Spleen (tissue), 13 donors: ENCODE measurements at places on chromosomes 2 and 18. TPM values are rescaled to one million over a fixed set of nuclear protein-coding genes. Genes with fewer than 3 reads are reported as not detected.

GRCh38 chr18:46636040-46636630 lies 20.9 kb downstream of the LOXHD1 start:
- DNase-seq: no peak

GRCh38 chr2:163081754-163082153 lies 243.2 kb upstream of the KCNH7 start:
- no peak for DNase-seq

DNA sequence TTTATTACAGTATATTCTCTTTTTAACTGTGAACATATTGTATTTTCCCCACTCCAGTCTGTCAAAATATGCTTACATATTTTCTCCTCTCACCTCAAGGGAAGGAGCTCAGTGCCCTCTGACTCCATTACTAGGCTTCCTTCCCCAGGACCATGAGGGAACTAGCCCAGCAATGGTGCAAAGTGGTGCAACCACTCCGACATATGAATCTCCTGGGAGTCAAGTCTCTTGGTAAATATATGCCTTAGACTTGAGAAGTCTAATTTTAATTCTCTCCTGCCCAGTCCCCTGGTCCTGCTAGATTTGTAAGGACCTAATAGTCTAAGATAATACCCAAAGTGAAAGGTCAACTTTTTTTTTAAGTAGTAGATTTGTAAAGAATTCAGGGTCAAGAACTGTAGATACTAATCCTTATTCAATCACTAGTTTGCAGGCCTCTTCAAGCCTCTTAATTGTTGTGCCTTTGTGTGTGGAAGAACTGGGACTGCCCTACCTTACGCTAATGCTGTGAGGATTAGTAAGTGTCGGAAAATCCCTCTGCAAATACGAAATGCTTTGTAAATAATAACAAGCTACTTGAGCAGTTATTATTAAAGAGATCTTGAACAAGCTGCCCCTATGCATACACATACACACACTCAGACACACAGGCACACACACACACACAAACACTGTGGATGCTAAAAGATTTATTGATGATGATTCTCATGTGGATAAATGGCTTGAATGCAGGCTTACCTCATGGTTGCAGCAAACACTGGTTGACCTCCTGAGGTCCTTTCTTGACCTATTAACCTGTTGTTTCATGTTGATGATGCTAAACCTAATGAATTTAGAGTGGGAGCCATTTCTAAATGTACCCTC lies 251.2 kb upstream of the PARD3B start:
- DNase-seq: no peak

Gene OSR1
- polyA plus RNA-seq: 0.04 TPM

GRCh38 chr2:75466708-75467311 lies 93.9 kb downstream of the EVA1A start:
- DNase-seq: no peak

DNA sequence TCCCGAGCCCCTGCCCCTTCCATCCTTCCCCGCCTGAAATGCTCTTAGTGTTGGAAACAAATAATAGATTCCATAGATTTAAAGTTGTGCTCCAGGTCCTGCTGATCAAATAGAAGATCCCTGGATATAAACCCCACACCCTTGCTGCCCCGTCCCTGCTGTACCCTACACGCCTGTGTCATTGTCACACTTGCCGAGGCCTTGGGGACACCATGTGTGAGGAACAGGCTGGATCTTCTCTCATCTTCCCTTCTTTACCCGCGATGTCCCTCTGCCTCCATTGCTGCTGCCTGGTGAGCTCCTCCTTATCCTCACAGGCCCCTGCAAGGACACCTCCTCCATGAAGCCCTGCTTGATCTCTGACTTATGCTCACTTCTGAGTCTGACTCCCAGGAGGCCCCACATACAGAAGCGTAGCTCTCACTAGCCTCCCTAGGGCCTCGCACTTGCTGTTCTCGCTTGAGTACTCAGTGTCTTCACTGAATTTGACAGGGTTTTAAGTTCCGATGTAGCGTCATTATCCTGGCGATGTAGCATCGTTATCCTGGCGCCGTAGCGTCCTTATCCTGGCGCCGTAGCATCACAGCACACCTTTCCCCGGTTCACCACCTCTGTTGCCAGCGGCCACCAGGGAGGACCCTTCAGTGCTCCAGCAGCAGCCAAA lies 221.9 kb downstream of the NDUFA10 start:
- DNase-seq: no peak

Gene NUP35
- polyA plus RNA-seq: 7.9 TPM

- no peak for DNase-seq
These were observed 107.3 kb downstream of the USP34 start for GRCh38 chr2:61363580-61363979.

GRCh38 chr2:61426267-61426897 lies 44.5 kb downstream of the USP34 start:
- DNase-seq: peak; percentile 92

DNA sequence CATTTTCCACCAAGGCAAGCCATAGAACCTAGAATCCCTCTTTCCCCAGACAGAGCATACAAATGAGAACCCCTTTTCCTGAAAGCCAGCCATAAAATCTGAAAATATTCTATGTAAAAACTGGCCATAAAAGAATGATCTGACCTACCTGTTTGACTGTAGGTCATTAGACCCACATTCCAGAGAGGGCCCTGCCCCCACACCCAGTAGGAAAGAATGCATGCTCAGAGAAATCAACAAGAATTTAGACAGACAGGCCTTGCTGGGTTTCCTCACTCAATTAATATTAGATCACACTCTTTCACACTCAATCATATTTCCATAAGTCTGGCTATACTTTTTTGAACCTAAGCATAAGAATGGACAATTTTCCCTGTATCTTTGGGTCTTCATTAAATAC lies 929.5 kb downstream of the ERBB4 start:
- no peak for DNase-seq

DNA sequence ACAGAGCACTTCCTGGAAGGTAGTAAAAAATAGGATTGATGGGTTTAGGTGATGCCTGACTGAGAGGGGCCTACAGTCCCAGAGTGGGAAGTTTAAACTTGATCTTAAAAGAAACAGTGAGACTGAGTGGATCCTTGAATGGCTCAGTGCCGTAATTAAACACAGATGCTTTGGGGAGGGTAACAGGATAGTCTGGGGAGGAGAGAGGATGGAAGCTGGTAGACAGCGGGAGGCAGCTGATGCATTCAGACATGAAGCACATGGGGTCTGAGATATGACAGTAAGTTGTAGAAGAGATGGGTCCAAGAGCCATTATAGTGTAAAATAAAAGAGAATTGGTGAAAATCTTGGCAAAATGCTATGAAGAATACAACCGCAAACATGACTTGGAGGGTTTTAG lies 54.4 kb downstream of the AOX1 start:
- DNase-seq: no peak

Gene TBC1D8
- 10.1 TPM for polyA plus RNA-seq

GRCh38 chr2:65351948-65352595 lies 80.3 kb downstream of the SPRED2 start:
- no peak for DNase-seq

Gene LRRC30
- polyA plus RNA-seq: not detected

DNA sequence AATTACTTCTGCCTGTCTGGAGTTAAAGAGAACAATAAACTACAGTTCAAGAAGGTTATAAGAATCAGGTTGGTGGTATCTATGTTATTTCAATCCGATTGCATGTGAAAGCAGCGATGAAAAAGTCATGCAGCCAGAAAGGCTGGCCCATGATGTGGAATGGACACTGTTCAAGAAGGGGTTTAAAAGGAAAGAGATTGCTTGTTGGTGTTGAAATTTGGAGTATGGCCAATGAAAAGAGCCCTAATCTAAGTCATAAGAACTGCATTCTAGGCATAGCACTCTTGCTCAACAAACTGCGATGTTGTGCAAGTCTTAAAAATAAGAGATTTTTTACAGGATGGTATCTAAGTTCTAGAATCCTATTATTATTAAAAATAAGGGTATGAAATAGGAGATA lies 61.3 kb downstream of the EFEMP1 start:
- no peak for DNase-seq

- no peak for DNase-seq
These were observed 47.4 kb upstream of the CAB39 start for GRCh38 chr2:230665263-230665691.

Gene ATP9B
- polyA plus RNA-seq: 8.1 TPM

- DNase-seq: peak; percentile 85
These were observed 108.3 kb downstream of the SMAD7 start for GRCh38 chr18:48842259-48843061.

Gene OR6B3
- polyA plus RNA-seq: not detected

- no peak for DNase-seq
These were observed 89.8 kb downstream of the GFPT1 start for GRCh38 chr2:69297216-69297615.

Gene SFT2D3
- 8.3 TPM for polyA plus RNA-seq

Gene VWA3B
- 0.02 TPM for polyA plus RNA-seq

Gene ATG9A
- polyA plus RNA-seq: 13.8 TPM

Gene SERPINB13
- not detected for polyA plus RNA-seq

DNA sequence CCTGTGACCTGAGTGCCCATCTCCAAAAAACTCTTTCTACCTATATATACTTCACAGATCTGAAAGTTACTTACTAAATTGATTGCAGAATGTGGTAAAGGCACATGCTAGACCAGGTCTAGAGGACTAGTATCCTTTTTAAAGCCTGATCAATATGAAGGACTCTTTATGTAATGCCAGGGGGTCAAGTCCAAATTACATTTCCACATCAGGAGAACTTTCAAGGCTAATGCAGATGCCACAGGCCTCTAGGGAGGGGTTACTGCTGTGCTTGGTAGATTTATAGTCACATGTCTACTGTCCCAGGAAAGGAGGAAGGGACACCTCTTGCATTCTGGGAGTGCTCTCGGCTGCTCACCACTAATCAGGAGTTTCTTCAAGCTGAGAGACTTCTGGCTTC lies 118.4 kb upstream of the NOSTRIN start:
- DNase-seq: no peak

Gene SERPINB3
- 0.09 TPM for polyA plus RNA-seq

- DNase-seq: no peak
These were observed 227.4 kb downstream of the AGPS start for GRCh38 chr2:177619986-177620385.

DNA sequence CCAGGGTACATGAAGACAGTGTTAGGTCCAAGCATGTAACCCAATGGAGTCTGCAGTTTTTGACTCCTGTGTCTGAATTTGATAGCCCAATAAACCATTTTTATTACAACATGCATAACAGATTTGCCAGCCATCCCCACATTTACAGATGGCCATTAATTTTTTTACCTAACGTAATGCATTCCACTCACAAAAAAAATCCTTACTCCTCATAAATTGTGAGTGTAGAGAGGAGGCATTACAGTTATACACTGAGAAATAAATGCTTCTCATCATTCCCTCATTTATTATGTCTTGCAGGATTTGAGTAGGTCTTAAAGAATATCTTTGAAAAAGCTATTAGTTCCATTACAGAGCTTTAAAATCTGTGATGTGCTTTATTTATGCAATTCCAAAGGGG lies 193.8 kb downstream of the CMPK2 start:
- no peak for DNase-seq

DNA sequence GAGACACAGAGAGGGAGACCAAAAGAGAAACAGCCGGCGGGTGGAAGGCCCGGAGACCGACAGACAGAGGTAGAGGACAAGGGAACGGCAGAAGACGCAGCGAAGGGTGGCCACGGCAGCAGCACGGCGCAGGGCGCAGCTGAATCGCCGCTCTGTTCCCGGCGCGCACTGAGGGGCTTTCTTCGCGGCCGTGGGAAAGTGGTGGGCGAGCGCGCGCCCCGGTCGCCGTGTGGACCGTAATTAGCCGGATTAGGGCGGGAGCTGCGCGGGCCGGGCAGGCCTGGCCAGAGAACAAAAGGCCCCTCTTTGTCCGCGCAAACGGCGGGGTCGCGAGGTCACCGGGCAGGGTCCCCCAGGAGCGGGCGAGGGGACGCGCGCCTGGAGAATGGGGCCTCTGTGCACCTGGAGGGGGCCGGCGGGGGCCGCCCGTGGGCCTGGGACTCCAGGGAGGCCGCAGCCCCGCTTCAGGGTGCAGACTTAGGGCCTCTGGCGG lies 158.3 kb downstream of the ZFP36L2 start:
- DNase-seq: peak; percentile 57

DNA sequence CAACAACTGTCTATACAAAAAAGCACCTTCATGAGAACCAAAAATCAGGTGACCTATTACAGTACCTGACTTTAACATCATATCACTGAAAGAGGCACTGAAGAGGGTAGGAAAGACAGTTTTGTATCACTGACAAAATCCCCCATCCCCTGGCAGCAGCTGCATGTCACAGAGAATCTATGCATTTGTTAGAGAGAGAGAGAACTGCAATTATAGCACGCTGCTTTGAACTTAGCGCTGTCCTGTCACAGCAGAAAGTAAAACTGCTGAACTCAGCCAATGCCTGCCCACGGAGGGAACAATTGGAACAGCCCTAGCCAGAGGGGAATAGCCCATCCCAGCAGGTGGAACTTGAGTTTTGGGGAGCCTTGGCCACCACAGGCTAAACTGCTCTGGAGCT lies 75.1 kb upstream of the NOL4 start:
- DNase-seq: no peak

DNA sequence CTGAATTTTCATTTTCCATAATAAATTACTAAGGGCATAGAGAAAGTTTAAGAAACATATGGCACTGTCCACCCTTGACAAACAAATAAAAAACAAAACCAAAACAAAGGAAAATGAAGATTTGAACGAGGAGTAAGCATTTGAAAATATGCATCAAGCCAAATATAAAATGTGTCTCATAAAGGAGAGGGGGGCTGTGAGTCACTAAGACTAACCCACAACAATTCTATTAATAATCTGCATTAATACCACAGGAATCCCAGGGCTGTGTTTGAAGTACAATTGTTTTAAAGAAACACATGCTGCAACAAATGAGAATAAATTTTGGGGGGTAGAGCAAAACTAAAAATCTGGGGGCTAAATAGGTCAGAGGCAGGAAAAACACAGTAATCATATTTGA lies 53.8 kb upstream of the STK17B start:
- DNase-seq: no peak

- no peak for DNase-seq
These were observed 11.1 kb downstream of the ITPRID2 start for GRCh38 chr2:181902625-181903024.

DNA sequence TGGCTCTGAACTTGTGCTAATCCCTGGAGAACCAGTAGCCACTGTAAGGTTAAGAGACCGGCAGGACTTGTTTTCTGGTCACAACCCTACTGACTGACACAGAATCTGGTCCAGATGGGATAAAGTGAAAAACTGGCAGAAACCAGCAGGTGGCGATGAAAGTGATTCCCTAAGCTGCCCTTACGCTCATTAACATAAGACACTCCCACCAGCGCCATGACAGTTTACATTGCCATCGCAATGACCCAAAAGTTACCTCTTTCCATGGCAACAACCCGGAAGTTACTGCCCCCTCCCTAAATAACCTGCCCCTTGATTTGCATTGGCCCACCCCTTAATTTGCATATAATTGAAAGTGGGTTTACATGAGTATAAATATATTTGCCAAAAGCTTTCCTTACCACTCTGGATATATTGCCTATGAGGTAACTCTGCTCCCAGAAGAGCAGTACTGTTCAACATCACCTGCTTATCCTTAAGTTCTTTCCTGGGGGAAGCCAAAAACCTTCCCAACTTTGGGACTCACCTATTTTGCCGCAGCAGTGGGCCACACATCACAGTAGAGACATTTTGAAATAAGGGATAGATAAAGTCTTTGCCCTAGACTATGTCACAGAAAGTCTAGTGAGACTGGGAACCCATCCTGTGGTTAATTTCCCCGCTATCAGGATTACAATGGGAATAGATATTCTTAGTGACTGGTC lies 35.8 kb upstream of the AFF3 start:
- no peak for DNase-seq

Gene SCYGR4
- not detected for polyA plus RNA-seq

Gene CPLX4
- not detected for polyA plus RNA-seq

Gene VWC2L
- polyA plus RNA-seq: not detected

Gene CABLES1
- polyA plus RNA-seq: 1.7 TPM
